ENCODE measurements at places on chromosomes 6 and 20.

GRCh38 chr20:34389206-34389953, 26.3 kb downstream of the ITCH start:
- no peak for DNase-seq

GRCh38 chr20:38220587-38221118, 39.9 kb downstream of the KIAA1755 start:
- DNase-seq: no peak

- DNase-seq: no peak
Measured at GRCh38 chr6:104574135-104574750, 285.5 kb downstream of the HACE1 start.

GRCh38 chr6:39231521-39232243, 2.4 kb upstream of the KCNK5 start:
- DNase-seq: no peak

GRCh38 chr20:24675651-24676352, 206.4 kb downstream of the SYNDIG1 start:
- no peak for DNase-seq

- DNase-seq: no peak
Measured at GRCh38 chr20:19026901-19027644, 185.4 kb upstream of the SLC24A3 start.

GRCh38 chr20:63351811-63352591, 9.1 kb downstream of the CHRNA4 start:
- DNase-seq: no peak

DNA sequence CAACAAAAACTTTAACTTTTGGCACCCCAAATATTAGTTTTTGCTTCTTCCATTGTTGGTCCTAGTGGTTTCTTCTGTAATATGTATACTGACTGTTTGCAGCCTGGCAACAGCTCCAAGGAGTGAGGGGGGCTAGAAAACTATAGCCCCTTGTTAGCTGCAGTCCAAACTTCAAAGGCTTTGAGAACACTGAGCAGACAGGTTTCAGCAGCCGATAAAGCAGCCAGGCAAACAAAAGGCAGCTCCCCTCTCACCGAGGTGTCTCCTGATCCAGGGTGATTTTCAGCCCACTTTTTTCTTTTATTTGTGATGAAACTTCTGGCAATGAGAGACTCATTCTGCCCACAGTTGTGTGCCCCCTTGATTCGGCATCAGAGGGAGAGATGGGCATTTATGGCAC, 80.7 kb downstream of the OLIG3 start:
- no peak for DNase-seq

- no peak for DNase-seq
Measured at GRCh38 chr6:82362878-82363427, 664 bp upstream of the TPBG start.

DNA sequence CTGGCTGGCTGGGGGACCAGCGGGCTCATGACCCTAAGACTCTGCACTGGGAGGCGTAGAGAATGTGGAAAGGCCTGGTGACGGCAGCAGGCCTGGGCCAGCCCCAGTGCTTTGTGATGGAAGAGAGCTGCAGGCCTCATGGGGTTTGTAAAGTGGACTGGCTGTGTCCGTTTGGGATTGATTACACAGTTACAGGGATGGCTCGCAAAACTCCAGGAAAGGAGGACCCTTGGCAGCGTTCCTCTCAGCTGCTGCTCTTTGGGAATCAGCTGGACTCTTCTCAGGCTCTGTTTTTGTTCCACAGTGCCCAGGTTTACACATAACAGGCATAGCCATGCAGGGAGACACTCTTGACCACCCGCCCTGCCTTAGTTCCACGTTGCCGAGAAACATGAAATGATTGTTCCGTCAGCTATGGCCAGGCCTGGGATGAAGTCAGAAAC, 89.0 kb downstream of the SLX4IP start:
- DNase-seq: no peak

DNA sequence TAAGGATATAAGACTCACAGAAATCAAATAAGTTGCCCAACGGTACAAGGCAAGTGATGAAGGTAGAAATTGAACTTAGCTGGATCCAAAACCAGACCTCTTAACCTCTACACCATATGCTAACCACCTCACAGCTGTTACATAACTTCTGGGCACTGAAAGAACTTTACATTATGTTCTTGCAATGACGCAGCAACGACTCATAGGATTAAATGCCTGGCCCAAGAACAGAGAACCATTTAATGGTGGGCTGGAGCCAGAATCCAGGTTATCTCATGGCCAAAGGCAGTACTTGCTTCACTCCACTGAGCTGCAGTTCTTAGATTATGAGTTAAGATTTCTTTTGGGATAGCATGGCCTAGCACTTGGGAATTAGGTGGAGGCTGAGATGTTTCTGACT, 4.4 kb downstream of the TRMT6 start:
- no peak for DNase-seq

DNA sequence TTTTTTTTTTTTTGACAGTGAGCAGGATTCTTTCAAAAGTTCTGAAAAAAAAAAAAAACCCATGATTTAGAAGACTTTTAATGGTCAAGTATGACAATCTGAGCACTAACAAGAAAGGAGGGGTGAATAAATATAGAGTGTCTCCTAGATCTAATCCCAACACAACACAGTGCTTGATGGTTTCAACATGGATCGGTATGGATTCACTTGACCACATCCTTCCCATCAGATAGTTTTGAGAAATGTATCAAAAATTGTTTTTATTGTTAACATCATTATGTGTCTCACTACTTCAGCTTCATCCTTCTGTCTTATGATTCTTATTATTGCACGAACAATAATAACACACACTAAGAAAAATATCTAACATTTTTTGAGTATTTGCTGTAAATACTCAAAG, 21.0 kb downstream of the KIF13A start:
- DNase-seq: no peak

- DNase-seq: no peak
Measured at GRCh38 chr20:39876976-39877635, 811.9 kb downstream of the MAFB start.

GRCh38 chr20:37278966-37279590, 10.4 kb upstream of the MANBAL start:
- no peak for DNase-seq

- DNase-seq: no peak
Measured at GRCh38 chr20:34404803-34405202, 41.7 kb downstream of the ITCH start.

GRCh38 chr6:83505356-83505755, 7.0 kb upstream of the PRSS35 start:
- no peak for DNase-seq

DNA sequence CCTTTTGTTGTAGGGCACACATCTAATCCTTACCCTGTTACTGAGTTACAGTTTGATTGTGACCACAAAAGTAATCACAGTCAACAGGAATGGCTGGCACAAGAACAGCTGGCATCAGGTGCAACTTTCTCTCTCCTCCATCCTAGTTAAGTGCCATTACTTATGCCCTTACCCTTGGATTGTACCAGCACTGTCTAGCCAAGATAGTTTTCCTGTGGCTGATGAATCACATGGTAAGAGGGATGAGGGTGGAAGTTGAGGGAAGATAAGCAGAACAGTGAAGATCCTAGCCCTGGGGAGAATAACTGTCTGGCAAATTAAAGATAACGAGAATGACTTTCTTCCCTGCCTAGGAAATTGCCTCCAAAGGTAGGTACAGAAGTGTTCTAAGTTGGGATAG, 42.0 kb downstream of the RNF217 start:
- no peak for DNase-seq

GRCh38 chr6:153634416-153634815, 404.6 kb upstream of the OPRM1 start:
- DNase-seq: no peak

DNA sequence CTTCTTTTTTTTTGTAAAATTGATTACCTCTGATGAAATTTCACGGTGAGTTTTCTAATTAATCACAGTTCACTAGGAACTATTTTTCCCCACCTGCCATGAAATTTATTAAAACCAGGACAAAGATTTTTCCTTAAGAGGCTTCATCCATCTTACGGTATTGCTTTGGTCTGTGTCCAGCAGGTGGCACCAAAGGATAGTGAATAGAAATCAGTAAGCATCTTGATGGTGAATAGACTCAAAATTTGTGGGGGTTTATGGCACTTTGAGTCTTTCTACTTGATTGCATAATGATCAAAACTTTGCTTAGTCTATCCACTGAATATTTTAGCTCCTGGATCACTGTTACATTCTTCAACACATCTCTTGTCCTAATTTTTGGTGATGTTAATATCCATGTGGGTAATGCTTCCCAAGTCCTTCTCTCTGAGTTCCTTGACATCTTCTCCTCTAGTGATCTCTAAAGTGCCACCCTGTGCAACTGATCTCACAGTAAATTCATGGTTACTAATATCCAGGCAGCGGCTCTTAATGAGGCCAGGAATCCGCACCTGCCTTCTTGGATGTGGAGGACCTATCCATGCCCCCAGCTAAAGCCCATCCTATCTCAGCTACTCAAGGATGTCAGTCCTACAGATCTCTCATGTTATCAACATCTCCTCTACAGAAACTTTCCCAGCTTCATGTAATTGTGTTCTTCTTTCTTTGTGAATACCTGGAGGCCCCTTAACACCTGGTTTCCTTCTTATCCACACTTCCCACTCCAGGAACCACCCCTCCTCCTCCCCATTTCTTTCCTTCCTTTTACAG, 54.5 kb downstream of the STMND1 start:
- DNase-seq: peak; percentile 46

DNA sequence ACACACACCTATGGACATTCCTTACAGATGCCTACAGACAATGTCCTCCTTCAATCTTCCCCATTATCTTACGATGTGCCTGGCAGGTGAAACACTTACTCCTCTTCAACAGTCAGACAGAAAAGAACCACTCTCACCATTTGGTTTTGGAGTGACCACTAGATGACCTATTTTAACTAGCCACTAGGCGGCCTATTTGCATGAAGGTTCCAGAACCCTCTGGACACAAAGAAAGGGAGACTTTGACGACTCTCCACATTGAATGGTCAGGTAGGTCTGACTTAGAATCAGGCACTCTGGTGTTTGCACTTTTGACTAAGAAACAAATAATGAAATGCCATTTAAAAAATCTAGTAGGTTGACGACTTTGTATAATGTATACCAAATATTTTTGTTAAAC, 42.0 kb downstream of the PNLDC1 start:
- no peak for DNase-seq

Data from CD4-positive, alpha-beta memory T cell (primary cell).